GM23338 (cell line): ENCODE measurements at places on chromosomes 7 and 10.

DNA sequence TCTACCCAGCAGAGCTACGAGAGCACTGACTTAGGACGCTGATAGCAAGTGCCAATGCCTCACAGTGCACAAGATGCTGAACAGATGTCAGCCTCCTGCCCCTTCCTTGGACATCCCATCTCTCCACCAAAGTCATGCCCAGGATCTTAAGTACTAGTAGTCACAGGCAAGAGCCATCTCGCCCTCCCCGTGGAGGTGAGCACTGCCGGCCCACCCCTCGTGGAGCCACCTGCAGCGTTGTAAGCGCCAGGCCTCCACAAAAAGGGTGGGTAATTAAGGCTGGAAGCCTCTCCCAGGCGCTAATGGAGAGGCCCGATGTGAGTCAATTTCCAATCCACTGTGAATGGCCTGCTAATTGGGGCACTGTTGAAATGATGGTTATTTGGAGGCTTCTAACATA lies 156.2 kb downstream of the GRID1 start:
- no peak for DNase-seq

DNA sequence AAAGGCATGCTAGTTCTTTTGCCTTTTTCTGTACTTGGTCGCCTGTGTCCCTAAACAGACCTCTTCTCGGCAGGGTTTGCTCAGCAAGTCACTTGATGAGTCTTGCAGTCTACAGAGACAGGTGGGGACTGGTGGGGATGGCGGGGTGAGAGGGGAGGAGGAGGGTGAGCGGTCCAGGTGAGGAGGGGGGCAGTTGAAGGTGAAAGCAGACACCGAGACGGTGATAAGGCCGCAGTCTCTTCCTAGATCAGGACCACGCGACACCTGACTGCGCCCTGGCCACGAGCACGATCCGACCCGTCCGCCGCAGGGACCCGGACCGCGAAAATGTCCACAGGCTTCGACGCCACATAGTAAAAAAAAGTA lies 566 bp downstream of the ASNS start:
- DNase-seq, result peak; percentile 59

GRCh38 chr7:103082497-103082896 lies 7.6 kb downstream of the ARMC10 start:
- DNase-seq, result peak; percentile 41

DNA sequence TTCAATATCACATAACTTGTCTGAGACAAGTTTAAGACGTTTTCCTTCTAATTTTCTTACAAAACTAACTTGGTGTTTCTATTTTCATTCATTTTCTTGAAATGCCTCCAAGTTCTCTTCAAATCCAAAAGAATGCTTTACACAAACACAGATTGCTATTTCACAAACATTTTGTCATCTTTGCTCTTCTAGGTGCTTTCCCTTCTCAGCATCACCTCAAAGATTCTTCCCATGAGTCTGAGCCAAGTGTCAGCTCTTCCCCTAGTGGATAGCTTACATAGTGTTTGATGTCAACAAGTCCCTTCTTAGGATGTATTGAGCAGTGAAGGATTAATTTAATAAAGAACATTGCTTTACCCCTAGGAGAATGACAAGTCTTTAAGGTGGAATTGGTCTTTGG lies 38.1 kb upstream of the SEMA3A start:
- peak; percentile 52 for DNase-seq

DNA sequence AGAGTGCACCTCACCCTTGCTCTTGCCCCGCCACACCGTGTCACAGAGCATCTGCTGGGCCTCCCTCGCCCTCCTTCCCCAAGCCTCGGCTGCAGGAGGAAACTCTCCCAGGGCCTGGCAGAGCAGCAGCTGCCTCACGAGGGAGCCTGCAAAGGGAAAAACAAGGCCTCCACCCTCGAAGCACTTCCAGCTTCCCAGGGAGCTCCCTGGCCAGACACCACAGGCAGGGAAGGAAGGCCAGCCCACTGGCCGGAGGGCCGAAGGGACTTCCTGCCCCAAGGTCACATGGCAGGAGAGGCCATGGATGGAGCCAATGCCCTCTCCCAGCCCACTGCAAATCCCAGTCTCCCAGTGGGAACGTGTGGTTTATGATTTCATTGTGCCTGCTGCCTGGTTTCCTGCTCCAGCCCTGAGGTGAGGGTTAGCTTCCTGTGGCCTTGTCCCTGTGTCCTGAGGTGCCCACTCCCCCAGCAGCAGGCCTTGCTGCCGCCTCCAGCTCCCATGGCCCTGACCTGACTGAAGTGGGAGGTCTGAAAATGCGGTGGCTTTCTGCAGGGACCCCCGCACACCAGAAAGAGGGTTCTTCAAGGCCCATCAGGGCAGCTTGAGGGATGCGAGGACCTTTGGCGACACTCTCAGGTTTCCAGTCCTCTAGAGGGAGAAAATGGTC lies 100.5 kb upstream of the PPIF start:
- no peak for DNase-seq

DNA sequence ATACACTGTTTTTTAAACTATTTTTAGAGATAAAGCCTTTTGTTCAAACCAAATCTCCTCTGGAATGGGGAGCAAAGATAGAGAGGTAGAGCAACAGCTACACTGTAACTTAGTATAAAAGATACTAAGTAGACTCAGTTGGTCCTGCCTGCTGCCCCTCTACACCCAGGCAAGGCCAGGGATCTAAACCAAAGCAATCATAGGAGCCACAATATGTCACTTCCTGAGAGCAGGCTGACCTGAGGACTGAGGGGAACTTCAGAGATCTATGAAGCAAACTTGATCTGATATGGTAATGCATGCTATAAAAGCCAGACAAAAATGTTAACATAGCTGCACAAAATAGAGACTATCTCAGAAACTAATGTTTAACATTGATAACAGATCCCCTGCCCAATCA lies 7.0 kb upstream of the TRDMT1 start:
- DNase-seq, result no peak

- no peak for DNase-seq
Measured at GRCh38 chr7:47188136-47188535, 393.8 kb downstream of the TNS3 start.

DNA sequence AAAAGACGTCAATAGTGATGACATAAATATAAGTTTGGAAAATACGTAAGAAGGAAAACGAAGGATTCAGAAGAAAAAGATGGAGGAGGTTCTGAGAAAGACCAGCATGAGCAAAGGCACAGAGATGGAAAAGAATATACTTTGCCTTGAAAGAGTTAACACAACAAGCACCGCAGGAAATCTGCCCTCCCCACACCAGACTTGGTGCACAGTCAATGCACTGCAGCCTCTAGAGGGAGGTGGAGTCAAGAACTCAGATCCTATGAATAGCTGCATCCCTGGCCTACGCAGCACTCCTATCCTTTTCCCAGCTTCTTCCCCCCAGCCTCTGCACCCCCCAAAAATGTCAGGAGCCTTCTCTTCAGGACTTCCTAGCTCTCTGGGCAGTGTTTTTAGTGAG lies 1370.6 kb upstream of the LRRTM3 start:
- DNase-seq, result peak; percentile 38

GRCh38 chr7:140025241-140025640 lies 37.5 kb downstream of the PARP12 start:
- no peak for DNase-seq

- DNase-seq, result no peak
Measured at GRCh38 chr10:12757351-12757750, 244.2 kb downstream of the CCDC3 start.

DNA sequence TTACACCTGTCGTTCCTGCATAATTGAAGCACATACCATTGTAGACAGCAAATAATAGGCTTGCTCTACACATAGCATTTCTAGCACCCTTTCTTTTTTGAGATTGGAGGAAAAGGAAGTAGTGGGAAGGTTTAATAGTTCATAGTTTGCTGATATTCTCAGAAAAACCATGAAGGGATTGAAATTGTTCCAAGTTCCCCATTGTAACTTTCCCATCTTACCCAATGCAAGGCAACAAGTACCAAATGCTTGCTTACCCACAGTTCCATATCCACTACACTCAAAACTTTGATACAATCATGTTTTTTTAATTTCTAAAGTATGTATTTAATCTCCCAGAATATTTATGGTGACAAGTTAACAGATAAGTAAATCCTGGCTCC lies 13.8 kb downstream of the CYP3A5 start:
- DNase-seq, result no peak

DNA sequence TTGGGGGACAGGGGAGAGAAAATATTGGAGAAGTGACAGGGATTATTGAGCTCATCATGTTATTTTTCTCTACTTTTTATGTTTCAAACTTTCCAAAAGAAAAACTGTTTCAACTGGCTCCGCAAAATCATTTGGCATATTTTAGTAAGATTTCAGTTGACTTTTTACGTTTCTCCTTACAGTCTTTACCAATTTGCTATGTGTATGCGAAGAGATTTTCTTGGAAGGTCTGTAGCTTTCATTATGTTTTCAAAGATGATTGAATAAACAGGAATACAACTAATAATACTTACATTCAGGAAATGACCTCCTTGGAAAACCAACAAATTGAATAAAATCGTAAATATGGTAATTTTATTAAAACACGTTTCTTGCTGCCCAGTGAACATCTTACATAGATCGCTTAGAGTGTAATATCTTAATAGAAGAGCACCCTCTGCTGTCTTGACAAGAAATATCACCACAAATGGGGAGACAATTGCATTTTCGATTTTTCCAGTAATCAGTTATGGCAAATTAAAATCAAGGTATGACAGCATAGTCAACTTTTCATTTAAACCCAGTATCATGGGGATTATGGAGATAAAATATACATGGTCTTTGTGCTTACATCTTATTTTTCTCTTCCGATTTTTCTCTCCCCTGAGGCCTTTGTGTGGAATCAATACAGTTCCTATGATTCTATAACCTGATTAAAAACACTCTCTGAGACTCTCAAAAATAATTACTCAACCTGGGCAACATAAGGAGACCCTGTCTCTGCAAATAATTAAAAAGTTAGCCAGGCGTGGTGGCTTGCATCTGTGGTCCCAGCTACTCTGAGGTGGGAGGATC lies 43.1 kb downstream of the MBL2 start:
- DNase-seq, result peak; percentile 45

GRCh38 chr10:97874332-97874731 lies 24.7 kb downstream of the GOLGA7B start:
- no peak for DNase-seq

DNA sequence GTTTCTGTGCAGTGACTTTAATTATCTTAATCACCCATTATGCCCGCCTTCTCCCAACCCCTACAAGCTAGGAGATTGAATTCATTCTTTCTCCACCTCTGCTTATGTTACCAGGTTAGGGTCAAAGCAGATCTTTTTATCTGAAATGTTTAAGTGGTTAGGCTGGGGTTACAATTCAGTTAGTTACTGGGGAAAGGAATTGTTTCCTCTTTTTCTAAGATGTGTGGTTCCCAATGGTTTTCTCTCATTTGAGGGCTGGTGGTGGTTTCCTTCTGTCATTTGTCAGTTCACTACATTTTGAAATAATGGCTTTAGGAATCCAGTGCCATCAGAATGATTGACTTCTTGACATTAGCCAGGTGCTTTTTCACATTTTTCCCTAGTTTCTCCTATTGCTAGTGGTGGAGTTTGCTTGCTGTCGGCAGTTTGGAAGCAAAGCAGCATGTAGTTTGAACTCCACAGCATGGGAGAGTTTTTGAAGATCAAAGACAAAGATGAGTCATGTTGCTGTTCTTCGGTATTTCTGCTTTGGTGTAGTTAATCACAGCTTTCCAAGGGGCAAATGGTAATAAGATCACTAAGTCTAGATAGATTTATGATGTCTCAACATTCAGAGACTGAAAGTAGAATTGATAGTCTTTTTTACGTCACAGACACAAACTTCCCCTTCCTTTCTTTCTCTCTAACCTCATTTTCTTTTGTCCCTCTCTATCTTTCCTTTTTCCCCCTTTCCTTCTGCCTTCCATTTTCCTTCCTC lies 168.2 kb downstream of the SND1 start:
- DNase-seq, result peak; percentile 19

GRCh38 chr7:146119002-146119401 lies 2.4 kb downstream of the CNTNAP2 start:
- DNase-seq, result no peak

GRCh38 chr7:64625114-64626082 lies 40.5 kb upstream of the ZNF107 start:
- DNase-seq, result peak; percentile 53

DNA sequence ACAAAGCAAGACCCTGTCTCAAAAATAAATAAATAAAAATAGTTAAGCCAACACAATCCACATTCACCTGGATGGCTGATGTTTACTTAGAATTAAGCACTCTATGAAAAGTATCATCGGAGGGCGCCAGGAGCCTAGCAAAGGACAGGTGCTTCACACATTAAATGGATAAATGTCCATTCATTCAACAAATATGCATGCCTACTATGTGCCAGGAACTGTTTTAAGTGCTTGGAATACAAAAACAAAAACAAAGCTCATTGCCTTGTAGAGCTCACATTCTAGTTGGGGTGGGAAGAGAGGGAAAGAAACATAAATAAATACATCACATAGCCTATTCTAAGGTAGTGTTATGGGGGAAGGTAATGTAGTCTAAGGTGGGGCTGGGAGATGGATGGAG lies 4.1 kb downstream of the BAIAP2L1 start:
- no peak for DNase-seq

- DNase-seq, result no peak
Measured at GRCh38 chr7:22571766-22572165, 71.8 kb upstream of the STEAP1B start.

- DNase-seq, result no peak
Measured at GRCh38 chr10:118624747-118625146, 29.3 kb upstream of the PRLHR start.

DNA sequence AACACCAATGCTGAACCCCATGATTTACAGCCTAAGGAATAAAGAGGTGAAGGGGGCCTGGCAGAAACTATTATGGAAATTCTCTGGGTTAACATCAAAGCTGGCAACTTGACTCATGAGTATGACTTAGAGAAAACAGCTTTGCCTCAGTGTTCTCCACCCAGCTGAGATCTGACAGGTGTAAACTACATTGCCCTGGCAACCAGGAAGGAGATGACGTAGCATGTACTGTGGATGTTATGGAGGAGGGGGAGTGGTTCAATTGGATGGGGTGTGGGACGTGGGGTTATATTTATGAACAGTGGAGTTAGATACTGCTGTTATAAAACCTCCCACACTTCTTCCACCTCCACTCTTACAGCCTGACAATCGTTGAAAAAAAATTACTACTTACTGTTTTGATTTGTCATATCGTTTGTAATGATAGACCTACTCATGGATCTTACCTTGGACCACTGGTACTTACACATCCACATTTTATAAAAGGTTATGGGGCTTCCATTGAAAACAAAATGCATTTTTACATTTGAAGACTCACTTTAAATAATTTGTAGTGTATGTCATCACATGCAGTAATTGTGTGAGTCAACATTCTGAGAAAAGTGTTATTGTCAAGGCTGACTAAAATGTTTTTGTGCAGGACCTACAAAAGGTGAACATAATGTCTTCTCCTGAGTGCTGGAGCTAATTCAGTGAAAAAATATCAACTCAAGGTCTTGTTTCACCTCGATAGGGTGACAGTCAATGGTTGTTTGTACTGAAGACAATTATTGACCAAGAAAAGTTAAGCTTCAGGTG lies 6.4 kb downstream of the OR2F1 start:
- no peak for DNase-seq

DNA sequence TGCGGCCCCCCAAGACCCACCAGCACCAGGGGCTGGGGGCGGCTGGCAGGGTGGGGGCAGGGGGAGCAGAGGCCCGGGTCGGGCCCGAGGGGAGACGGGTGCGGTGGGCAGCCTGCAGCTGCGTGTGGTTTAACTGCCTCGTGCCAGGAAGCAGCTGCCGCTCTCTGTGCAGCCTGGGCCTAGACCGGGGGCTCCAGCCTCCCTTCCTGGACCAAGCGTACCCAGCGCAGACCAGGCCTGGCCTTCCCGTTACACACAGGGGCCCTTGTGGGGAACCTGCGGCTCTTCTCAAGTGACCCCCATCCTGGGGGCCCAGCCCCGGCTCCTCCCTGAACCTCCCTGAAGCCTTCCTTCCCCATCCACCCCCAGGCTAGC lies 6.6 kb upstream of the INTS1 start:
- no peak for DNase-seq
